ENCODE measurements at places on chromosomes 12 and 14. TPM values are rescaled to one million over a fixed set of nuclear protein-coding genes. Genes with fewer than 3 reads are reported as not detected.

Gene NINJ2
- 7.4 TPM for total RNA-seq

Gene IL22
- 0.61 TPM for total RNA-seq

- no peak for DNase-seq
Observed at GRCh38 chr12:57148469-57149244, 1.2 kb upstream of the LRP1-AS start.

GRCh38 chr14:75234173-75235115 is 44.2 kb upstream of the FOS start:
- no peak for DNase-seq

DNA sequence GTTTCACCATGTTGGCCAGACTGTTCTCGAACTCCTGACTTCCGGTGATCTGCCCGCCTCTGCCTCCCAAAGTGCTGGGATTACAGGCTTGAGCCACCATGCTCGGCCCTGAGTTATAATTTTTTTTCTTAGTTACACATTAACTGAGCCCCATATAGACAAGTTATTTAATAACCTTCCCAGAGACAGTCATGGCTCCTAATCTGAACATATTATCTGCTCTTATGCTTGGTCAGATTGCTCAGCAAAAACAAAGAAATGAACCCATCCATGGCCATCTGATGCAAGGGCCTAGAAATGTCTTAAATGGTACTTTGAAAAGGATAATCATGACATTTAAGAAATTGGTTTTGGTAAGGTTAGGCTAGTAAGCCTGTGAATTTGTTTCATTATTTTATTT is 13.0 kb downstream of the SAMD15 start:
- no peak for DNase-seq

DNA sequence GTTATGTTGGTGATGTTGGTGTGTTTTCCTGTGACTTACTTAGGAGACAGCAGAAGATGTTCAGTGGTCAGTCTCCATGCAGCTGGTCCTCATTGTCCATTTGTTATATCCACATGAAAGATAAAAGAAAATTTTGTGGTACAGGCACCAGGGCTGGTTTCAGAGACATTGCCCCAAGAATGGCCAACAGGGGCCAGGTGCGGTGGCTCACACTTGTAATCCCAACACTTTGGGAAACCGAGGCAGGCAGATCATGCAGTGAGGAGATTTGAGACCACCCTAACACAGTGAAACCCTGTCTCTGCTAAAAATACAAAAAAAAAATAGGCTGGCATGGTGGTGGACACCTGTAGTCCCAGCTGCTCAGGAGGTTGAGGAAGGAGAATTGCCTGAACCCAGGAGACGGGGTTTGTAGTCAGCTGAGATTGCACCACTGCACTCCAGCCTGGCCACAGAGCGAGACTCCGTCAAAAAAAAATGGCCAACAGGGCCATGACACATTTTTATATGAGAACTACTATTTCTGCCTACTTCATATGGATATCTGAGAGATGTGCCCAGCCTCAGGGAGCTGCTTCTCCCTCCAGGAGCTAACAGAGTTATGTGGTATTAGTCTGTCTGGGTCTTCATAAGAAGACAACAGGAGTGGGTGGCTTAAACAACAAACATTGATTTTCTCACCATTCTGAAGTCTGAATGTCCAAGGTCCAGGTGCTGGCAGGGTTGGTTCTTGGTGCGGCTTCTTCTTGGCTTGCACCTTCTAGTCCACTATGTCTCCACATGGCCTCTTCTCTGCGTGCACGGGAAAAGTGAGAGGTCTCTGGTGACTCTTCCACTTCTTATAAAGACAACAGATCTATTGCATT is 821.7 kb downstream of the TMEM121 start:
- no peak for DNase-seq

DNA sequence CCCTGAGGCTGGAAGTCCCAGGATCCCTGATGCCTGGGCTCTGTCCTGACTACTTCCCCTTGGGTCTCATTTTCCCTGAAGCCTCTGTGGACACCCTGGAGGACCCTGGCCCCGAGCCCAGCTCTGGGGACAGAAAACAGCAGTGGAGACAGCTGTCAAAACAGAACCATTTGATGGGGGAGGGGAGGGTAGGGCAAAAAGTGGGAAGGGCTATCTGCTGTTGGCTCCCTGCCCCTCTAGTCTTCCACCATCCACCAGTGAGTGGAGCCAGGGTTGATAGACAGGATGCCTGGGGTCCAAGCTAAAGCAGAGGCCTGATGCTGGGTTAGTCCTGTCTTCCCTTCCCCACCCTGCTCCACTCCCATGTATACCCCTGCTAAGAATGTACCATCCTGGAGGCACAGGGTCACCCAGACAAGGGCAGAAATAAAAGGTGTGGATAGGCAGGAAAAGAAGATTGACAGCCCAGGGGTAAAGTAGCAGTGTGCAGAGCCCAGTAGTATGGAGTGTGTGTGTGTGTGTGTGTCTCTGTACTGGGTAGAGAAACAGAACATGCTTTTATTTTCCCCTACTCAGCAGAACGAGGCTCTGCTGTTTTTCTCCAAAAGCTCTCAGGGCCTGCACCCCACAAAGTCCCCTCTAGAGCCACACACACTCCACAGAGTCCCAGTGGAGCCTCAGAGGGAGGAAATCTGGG is 9.8 kb downstream of the ZNF385A start:
- no peak for DNase-seq

GRCh38 chr14:103563844-103564505 is 1.2 kb downstream of the COA8 start:
- no peak for DNase-seq

All from activated CD8-positive, alpha-beta memory T cell treated with anti-CD3 and anti-CD28 coated beads, Interleukin-2, amount 10 ng/mL, durations not matched to agents 7 days and 5 days (primary cell).